Daoy (cell line): ENCODE measurements at places on chromosomes 1 and 21. TPM values are rescaled to one million over a fixed set of nuclear protein-coding genes. Genes with fewer than 3 reads are reported as not detected.

The PTCH2 gene
- total RNA-seq = 0.11 TPM in 1 of 2 replicates, not detected in the other

The REN gene
- total RNA-seq = not detected in 2 replicates

The NBPF14 gene
- 6.2 and 10.9 TPM in 2 replicates for total RNA-seq

The HRNR gene
- not detected in 2 replicates for total RNA-seq

The CELSR2 gene
- 0.97 and 1.0 TPM in 2 replicates for total RNA-seq

The PYGO2 gene
- total RNA-seq = 21.8 and 24.3 TPM in 2 replicates

The RGS4 gene
- total RNA-seq = 68.6 and 81.8 TPM in 2 replicates

The LENEP gene
- total RNA-seq = not detected in 2 replicates

The BLACAT1 gene
- 0.30 and 0.86 TPM in 2 replicates for total RNA-seq

The STXBP3 gene
- 57.9 and 60.2 TPM in 2 replicates for total RNA-seq

The KLHL12 gene
- total RNA-seq = 22.4 and 34.8 TPM in 2 replicates

The SERPINC1 gene
- total RNA-seq = not detected in 2 replicates
